ENCODE measurements at places on chromosomes 11 and 22.

DNA sequence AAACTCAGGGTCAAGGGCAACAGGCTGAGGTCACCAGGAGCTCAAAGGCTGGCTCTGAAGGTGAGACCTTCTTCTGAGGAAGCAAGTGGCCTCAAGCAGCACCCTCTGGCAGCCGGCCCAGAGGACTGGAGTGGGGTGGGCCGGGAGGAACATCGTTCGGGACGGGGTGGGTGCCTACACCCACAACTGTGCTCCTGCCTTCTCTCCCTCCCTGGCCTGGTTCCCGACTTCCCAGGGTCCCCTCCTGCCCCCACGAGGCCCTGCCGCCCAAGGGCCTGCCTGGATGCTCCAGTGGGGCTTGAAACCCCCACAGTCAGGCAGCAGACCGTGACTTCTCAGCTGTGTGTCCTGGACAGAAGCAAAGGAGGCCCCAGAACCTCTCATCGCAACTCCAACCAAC, 195.7 kb downstream of the IGLL1 start:
- no peak for DNase-seq

DNA sequence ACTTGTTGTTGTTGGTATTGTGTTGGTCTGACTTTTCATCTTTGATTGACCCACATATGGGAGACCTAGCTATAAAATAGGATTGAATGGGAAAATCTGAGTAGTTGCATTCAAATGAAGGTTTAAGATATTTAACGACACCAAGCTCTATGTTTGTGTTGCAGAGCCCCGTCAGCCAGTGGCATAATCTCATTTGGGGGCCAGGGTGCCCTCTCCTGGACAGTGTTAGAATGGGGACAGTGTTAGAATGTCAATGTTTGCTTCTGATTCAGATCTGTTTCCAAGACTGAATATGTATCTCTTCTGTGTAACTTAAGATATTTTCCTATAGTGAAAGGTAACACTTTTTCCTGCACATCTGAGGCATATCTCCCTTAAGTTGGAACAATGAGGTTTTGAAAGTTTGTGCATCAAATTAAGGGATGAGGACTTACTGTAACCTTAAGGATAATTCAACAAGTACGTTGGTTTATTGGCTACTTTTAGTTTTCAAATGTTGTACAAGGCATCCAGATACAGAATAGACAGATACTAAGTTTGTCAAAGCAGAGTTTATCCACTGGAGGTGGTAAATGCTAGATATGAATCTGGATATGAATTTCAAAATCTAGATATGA, 5.3 kb upstream of the OR52M1 start:
- DNase-seq, result peak; percentile 63

- no peak for DNase-seq
Observed at GRCh38 chr11:133661846-133662245, 129.5 kb upstream of the OPCML start.

- DNase-seq, result no peak
Observed at GRCh38 chr22:38465673-38466490, 2.0 kb upstream of the KDELR3 start.

DNA sequence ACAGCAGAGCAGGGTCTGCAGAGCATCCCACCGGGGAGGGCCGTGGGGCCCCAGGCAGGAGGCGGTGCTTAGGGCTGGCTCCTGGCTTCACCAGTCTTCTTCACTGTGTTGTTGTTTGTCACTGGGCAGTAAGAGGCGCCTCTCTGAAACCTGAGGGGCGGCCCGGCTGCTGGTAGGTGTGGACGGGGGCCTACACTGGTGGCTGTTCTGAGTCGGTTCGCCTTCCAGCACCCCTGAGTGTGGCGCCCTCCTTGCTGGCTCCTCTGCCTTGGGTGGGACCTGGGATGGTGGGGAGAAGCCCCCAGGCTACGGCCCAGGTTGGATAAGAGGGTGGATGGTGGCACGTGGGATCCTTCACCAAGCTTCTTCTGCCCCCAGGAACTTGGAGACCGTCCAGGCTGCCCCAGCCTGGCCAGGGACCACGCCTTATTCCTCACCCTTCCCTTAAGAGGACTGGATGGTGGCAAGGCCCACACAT, 10.4 kb upstream of the GRAMD4 start:
- no peak for DNase-seq

- no peak for DNase-seq
Observed at GRCh38 chr11:118705791-118706545, 26.5 kb upstream of the TREH start.

- no peak for DNase-seq
Observed at GRCh38 chr11:128689948-128690664, 3.8 kb upstream of the FLI1 start.

DNA sequence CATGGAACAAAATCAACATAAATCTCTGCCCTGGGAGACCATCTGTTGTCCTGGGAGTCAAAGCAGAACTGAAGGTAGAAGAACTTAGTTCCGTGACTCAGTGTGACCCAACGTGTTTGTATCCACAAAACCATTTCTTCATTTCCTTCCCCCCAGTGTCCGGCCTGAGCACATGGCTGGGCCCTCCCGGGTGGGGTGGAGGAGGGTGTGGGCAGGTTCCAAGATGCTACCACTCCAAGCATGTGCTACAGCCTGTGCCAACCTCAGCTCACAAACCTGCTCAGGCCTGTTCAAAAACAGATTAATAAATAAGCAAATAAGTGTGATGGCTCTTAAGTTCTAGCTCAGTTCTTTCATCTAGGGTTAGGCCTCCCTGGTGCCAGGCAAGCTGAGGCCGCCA, 55.3 kb downstream of the SHANK2 start:
- DNase-seq, result no peak

GRCh38 chr11:94302776-94303175, 1.6 kb upstream of the IZUMO1R start:
- DNase-seq, result no peak

GRCh38 chr22:25111579-25112517, 87.8 kb upstream of the CRYBB3 start:
- no peak for DNase-seq

GRCh38 chr22:28736301-28737155, 5.1 kb downstream of the CHEK2 start:
- DNase-seq, result no peak

GRCh38 chr11:88806410-88806809, 259.4 kb downstream of the GRM5 start:
- no peak for DNase-seq

DNA sequence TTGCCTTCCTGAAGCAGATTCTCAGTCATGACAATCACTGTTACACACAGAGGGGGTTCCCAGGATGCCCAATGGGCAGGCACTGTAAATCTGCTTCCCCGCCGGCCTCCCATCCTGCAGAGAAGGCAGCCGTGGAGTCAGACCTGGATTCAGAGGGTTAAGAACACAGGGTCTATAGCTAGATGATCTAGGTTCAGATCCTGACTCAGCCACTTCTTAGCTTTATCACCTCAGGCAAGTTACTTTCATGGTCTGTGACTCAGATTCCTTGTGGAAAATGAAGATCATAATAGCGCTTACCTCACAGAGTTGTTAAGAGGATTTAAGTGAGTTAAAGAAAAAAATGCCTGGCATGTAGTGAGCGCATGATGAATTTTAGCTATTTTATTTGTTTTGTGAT, 95.9 kb downstream of the TIMP3 start:
- DNase-seq, result peak; percentile 13

GRCh38 chr11:83147895-83148294, 9.0 kb upstream of the PCF11 start:
- DNase-seq, result no peak

- no peak for DNase-seq
Observed at GRCh38 chr11:74809801-74810200, 61.2 kb downstream of the RNF169 start.

DNA sequence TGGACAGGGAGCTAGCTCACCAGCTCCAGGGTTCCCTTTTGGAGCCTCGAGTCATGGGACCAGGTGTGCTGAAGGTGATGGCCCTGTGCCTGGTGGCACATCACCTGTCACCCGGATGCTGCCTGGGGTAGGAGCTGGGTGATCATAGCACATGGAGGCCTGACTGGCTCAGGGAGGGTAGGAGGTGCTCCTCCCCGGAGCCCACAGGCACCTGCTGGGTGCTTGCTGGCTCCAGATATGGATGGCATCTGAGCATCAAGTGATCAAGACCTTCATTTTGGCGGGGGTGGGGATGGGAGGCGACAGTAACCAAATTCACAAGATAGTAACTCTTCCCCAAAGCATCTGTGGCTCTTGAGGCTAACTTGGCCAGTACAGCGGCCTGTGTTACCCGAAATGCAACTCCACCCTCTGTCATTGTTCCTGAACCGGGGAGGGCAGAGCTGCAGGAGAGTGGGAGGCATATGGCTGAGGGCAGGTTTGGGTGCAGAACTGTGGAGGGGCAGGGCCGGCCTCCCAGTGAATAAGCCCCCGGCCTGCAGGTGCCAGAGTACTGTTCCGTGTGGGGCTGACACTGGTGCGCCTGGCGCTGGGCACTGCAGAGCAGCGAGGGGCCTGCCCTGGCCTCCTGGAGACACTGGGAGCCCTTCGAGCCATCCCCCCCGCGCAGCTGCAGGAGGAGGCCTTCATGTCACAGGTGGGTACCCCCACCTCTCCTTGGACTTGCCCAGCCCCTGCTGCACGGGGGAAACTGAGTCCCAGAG, 4.7 kb downstream of the TBC1D10C start:
- DNase-seq, result no peak

- DNase-seq, result no peak
Observed at GRCh38 chr11:87187076-87187475, 149.3 kb downstream of the TMEM135 start.

DNA sequence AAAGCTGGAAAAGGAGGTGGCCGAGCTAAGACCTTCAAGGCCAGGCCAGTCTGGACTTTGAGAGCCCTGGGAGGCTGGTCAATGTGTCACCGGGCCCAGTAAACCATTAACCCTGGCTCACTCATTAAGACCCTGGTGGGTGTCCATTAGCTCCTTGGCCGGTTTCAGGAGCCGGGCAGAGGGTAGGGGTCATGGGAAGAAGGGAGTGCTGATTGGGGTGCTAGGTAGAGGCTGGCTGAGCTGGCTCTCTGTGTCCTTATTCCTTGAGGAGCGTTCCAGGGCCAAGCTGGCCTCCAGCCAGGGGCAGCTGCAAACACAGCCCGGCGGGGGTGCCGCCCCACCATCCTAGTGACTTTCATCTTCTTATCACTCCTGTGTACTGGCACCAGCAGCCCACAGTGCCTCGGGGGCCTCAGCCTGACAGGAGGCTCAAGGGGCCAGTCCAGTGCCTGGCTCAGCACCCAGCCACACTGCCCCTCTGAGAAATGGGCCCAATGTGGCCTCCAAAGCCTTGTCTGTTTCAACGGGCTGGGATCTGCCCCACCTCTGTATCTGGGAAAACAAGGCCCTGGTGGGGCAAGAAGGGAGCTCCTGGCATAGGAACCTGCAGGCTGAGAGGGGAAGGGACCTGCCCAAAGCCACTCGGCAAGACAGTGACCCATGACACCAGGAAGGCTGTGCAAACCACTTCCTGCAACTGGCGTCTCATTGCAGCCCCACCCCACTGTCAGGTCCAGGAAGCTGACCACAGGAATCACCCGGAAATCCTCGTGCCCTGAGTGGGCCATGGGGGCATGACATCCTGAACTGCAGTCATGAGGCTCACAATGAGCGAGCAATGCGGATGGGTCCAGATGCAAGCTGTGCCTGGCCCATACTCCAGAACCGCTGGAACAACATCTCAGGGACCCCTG, 15.1 kb upstream of the RGL4 start:
- no peak for DNase-seq

- no peak for DNase-seq
Observed at GRCh38 chr22:43974028-43974545, 18.8 kb downstream of the SAMM50 start.

DNA sequence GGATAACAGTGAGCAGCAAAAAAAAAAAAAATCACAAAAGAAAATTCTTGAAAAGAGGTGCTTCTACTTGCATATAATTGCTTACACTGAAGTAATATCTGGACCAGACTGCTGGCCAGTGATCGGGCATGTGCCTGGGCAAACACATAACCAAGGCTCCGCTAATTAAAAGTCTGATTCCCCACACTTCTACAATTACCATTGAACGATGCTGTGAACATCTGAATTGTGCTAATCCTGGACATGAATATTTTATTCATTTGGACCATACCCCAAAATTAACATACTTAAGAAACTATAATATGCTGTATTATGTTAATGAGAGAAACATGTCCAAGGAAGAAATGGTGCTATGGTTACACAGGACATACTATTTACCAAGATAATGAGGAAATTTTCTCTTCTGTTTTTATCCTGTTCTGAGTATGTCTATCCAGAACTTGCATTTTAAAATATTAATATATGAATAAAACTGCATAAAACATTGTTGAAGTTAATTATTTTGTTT, 69.8 kb downstream of the LRRC4C start:
- no peak for DNase-seq

DNA sequence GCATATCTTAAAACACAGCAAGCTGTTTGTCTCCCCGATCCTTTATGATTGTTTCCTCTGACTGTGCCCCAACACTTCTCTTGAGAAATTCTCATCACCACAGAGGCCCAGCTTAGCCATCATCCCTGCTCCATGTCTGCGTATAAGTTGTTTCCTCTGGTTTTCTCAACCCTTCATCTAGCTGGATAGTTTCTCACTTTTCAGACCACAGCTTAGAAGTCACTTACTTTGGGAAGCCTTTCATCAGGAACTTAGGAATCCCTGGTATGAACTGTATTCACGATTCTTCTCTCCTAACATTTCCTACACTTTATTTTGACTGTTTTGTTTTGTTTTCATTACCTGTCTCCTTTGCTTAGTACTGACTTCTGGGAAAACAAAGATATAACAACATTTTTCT, 295.2 kb downstream of the GUCY1A2 start:
- no peak for DNase-seq

- DNase-seq, result peak; percentile 57
Observed at GRCh38 chr11:117179048-117179999, 781 bp downstream of the SIDT2 start.

DNA sequence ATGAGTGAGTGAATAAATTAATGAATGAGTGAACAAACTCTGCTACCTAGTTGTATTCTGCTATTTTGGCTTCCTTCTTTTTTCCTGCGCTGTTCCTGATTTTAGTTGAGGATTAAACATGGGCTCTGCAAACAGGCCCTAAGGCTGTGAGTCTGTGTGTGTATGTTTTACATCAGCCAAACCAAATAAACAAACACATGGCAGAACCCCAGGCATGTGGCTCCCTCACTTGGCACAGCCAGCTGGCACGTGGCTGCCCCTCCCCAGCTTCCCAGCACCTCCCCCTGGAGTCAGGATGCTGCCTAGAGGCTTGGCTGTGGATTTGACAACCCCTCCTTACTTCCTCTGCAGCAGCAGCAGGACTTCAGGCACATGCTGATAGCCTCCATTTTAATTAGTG, 593.2 kb downstream of the INSC start:
- DNase-seq, result no peak

DNA sequence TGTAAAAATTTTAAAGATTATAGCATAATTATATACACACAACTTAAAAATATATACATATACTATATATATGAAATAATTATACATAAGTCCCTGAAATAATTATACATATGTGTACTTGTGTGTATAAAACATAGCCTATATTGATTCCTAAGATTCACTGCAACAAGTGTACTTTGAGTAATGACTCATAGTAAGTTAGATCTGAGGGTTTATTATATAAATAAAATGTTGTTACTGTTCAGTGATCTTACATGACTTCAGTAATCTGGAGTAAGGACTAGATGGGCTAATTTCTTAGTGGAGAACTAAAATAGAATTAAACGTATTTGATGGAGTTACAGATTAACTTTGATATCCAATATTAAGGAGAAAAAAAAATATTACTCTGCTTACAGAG, 350.5 kb downstream of the CNTN5 start:
- no peak for DNase-seq
